ENCODE measurements at places on chromosomes 13 and 19.

- no peak for DNase-seq
Measured at GRCh38 chr13:45833663-45834375, 17.7 kb downstream of the SIAH3 start.

GRCh38 chr19:7994928-7995809, 10.3 kb downstream of the ELAVL1 start:
- no peak for DNase-seq

GRCh38 chr19:35118268-35119020, 2.8 kb downstream of the FXYD3 start:
- DNase-seq, result no peak

- no peak for DNase-seq
Measured at GRCh38 chr13:48068036-48068435, 26.9 kb downstream of the MED4 start.

DNA sequence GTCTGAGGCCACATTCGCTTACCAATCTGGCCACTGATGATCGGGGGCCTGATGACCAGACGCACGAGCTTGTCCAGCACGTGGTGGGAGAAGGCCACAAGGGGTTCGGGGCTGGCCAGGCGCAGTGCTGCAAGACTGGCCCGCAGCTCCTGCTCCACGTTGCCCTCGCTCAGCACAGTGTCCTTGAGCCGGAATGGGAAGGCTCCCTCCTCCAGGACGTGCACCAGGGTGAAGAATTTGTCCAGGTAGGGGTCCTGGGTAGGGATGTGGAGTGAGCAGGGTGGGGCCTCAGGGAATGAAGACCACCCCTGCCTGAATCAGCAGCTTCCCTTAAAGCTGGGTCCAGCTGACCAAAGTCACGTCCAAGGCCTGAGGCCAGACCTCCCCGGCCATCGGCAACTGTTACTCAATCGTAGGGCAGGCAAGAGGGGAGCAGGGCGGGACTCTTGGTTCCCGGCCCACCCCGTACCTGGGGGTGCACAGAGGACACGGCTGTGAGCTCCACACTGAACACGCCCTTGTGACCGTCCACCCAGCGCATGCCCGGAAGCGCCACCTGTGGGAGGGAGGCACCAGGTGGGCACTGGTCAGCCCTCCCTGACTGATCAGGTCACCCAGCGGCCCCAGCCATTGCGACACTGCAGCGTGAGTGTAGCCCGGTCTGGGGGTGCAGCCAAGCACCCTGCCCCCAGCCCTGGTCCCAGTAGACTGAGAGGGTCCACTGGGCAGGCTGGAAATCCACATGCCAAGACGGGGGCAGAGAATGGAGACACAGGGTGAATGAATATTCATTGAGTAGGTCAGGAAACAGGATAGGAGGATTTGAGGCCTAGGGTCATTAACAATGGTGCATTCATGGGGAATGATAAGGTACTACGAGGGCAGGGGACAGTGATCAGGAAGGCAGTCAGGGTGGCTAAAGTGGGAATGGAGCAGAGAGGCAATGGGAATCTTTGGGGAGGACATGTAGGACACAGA, 2.8 kb upstream of the ANGPTL8 start:
- DNase-seq, result no peak

DNA sequence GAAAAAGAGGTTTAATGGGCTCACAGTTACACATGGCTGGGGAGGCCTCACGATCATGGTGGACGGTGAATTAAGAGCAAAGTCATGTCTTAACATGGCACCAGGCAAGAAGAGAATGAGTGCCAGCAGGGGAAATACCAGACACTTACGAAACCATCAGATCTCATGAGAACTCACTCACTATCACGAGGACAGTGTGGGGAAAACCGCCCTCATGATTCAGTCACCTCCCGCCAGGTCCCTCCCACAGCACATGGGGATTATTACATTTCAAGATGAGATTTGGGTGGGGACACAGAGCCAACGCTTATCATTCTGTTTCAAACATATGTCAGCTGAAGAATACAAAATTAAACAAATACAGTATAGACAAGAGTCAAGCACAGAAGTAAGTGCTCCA, 165.1 kb downstream of the PCCA start:
- DNase-seq, result no peak

DNA sequence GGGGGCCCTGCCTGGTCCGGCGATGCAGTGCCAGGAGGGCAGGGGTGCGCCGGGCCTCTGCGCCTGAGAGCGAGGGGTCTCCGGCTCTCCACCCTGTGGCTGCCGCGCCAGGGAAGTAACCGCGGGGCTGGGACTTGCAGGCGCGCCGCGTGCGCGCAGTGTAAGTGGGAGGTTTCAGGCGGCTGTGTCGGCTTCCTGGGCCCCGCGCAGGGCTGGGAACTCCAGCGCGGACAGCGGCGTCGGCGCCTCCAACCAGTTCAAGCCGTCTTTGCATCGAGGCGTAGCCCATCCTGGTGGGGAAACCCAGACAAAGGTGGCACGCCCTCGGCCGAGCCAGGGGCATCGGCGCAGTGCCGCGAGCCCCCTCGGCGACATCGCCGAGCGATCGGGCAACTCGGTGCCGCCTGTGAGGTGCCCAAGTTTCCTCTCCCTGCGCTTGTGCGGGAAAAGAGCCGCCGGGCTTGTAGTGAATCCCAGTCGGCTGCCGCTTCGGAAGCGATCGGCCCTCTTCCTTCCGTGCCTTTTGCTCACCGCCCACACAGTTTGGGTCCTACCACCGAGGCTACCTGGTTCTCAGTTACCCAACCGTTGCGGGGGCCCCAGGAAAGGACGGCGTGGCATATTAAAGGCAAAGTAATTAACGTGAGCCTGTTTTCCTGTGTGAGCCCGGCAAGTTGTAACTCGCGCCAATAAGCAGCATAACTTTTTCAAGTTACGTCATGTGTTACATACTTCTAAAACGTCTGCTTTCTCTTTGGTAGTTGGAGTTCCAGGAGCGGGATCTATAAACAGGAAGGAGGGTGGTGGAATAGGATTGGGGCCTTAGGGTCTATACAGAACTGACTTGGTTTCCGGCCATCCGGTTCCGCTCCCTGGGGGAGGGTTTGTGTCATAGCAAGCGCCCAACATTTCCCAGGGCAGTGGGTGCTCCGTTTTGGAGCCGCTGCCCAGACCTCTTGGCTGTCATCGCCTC, 1.2 kb downstream of the LRCH1 start:
- peak; percentile 79 for DNase-seq

- DNase-seq, result no peak
Measured at GRCh38 chr13:103812971-103813370, 746.8 kb upstream of the SLC10A2 start.
